ENCODE measurements at places on chromosomes 12 and 14.
A peak's percentile ranks its signal among the peaks of the same experiment; 100 is the strongest.

DNA sequence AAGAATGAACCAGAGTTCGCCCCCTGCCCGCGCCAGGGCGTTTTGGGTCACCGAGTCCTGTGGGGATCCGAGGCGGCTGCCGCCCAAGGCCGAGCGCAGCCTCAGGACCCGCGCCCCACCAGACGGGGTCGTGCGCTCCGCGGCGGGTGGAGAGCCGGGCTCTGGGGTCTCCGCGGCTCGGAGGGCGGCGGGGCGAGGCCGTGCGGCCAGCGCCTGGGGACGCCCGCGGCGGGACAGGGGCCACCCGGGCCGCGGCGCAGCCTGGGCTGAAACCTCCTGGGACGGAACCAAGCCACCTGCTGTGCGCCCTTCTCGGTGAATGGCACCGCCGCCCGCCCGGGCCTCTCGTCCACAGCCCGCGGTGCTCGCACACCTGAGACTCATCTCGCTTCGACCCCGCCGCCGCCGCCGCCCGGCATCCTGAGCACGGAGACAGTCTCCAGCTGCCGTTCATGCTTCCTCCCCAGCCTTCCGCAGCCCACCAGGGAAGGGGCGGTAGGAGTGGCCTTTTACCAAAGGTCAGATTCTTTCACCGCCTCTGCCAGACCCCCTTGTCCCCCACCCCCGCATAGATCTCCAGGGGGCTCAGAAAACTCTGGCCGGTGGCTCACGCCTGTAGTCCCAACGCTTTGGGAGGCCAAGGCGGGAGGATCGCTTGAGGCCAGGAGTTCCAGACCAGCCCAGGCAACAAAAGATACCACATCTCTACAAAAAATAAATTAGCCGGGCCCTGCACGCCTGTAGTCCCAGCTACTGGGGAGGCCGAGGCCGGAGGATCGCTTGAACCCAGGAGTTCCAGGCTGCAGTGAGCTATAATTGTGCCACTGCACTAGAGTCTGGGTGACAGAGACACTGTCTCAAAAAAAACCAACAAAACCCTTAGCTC lies 901 bp downstream of the B3GNT4 start:
- peaks cover 8% of the 10 kb centered on the region for H3K4me1 ChIP-seq
- no peak for DNase-seq
- H3K4me3 ChIP-seq = peak overlapping the region; percentile 70
- H3K36me3 ChIP-seq = peaks cover 23% of the 10 kb centered on the region

GRCh38 chr14:94028450-94028826 lies 2.3 kb downstream of the OTUB2 start:
- peaks cover 12% of the 10 kb centered on the region for H3K4me1 ChIP-seq
- no peak for DNase-seq
- peaks cover 3% of the 10 kb centered on the region for H3K36me3 ChIP-seq
- H3K27me3 ChIP-seq = peaks cover 13% of the 10 kb centered on the region
- peak overlapping the region; percentile 26 for H3K4me3 ChIP-seq
- no peak overlapping the region for H3K27ac ChIP-seq

DNA sequence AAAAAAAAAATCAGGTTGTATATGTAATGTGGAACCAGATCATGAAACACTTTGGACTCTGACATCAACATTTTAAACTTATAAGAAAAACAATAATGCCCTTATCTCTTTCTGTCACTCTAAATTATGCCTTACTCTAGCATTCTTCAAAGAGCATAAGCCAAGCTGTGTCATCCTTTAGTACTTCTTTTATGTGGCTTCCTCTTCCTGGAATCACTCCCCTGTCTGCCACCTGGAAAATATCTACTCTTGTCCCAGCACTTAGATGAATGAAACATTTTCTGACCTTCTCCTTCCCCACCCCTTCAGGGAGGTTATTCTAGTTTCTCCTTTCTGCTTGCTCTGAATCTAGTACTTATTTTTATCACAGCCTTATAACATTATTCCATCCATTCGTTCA lies 101.2 kb downstream of the CNTN1 start:
- H3K4me1 ChIP-seq = no peaks in the 10 kb centered on the region
- peaks cover 1% of the 10 kb centered on the region for H3K36me3 ChIP-seq
- no peak overlapping the region for H3K4me3 ChIP-seq
- no peaks in the 10 kb centered on the region for H3K27me3 ChIP-seq

DNA sequence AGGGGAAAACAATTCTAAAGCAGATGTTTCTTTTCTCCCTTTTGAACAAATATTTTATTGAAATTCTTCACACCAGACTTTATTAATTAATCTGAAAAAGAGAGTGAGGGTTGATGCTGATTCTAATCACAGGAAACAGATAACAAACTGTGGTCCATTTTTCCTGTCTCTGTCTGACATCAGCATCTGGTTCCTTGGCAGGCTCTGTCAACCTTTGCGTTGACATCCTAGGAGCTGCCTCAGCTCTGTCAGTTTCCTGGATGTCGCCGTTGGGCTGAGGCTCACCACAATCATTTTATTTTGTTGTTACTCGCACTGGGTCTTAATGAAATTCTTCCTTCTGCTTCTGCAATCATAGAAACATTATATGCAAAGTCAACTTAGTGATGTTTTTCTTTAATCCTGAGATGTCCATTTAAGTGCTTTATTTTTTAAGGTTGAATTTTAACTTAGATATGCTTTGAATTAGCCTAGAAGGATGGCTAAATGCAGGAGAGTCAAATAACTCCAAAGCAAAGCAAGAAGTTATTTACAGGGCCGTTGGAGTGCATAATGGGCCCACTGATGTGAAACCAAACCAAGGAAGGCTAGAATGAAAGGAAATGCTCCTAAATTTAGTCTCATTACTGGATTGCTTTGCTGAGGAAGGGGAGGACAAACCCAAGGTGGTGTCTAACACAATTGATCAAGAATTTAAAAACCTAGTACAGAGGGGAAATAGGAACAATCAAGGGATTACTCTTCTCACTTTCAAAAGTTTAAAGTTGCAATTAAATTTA lies 542.4 kb downstream of the FLRT2 start:
- H3K36me3 ChIP-seq = no peaks in the 10 kb centered on the region
- no peak for DNase-seq
- no peak overlapping the region for H3K27ac ChIP-seq
- peaks cover 5% of the 10 kb centered on the region for H3K4me1 ChIP-seq
- no peaks in the 10 kb centered on the region for H3K27me3 ChIP-seq

- H3K27me3 ChIP-seq = no peaks in the 10 kb centered on the region
- H3K4me3 ChIP-seq = no peak overlapping the region
- peaks cover 3% of the 10 kb centered on the region for H3K4me1 ChIP-seq
- DNase-seq = peak; percentile 81
- no peak overlapping the region for H3K27ac ChIP-seq
- peaks cover 29% of the 10 kb centered on the region for H3K36me3 ChIP-seq
These were observed 25.0 kb downstream of the HIP1R start for GRCh38 chr12:122860040-122860853.

DNA sequence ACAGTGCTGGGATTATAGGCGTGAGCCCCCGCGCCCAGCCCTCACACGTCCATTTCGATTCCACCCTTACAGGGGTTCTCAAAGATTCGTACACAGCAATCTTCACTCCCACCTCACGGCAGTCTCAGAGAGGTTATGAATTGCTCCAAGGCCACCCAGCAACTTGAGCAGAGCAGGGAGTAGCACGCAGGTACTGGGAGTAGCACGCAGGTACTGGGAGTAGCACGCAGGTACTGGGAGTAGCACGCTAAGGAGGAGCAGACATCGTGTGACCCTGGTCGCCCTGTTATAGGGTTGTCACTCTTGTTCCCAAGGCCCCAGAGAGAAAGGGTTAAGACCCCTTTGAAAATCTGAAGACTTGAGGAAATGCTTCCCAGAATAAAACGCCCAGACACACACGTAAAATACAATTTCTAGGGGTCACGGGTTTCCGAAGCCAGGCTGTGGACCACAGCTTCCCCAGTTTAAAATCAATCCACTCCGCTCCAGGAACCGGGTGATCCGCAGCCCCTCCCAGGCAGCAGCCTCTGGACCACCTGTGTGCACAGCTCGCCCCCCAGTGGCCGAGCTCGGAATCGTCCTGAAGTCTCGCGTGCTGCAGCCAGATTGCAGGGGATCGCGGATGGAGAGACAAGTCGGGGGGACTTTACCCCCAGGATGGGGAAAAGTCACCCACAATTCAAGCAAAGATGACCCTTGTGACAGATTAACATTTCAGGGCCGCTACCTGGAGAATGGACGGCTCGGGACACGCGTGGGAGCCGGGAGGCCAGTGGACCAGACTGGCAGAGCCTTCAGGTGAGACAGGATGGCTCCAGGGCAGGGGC lies 92.0 kb downstream of the SCARB1 start:
- peaks cover 38% of the 10 kb centered on the region for H3K27me3 ChIP-seq
- no peak overlapping the region for H3K27ac ChIP-seq
- H3K4me1 ChIP-seq = peaks cover 38% of the 10 kb centered on the region

DNA sequence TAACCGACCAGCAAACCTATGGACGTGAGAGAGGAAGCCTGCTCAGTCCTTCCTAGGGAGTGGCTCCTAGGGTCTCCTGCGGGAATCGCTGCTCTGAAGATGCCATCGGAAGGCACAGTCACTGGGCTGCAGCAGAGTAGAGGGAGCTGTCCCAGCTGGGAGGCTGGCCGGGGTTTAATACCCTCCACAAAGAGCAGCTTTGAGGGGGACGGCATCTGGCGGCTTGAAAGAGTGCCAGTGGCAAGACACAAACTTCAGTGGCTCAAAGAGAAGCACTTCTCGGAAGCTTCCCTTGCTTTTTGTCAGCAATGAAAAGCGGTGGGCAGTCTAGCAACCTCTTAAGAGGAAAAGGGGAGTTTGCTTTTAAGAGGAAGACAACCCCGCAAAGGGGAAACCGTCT lies 114.6 kb downstream of the TMEM132C start:
- H3K27me3 ChIP-seq = peaks cover 27% of the 10 kb centered on the region
- H3K27ac ChIP-seq = no peak overlapping the region
- no peaks in the 10 kb centered on the region for H3K4me1 ChIP-seq
- no peak for DNase-seq
- no peaks in the 10 kb centered on the region for H3K36me3 ChIP-seq

- H3K4me1 ChIP-seq = peaks cover 36% of the 10 kb centered on the region
- H3K27me3 ChIP-seq = no peaks in the 10 kb centered on the region
- no peak for DNase-seq
- H3K36me3 ChIP-seq = peaks cover 2% of the 10 kb centered on the region
- peak overlapping the region; percentile 81 for H3K27ac ChIP-seq
These were observed 98.2 kb downstream of the BTG1 start for GRCh38 chr12:92047393-92047826.

- H3K27ac ChIP-seq = no peak overlapping the region
- DNase-seq = no peak
- no peaks in the 10 kb centered on the region for H3K4me1 ChIP-seq
- peaks cover 15% of the 10 kb centered on the region for H3K27me3 ChIP-seq
- no peaks in the 10 kb centered on the region for H3K36me3 ChIP-seq
These were observed 89.3 kb downstream of the FIGNL2 start for GRCh38 chr12:51759175-51759574.

GRCh38 chr14:76163668-76164363 lies 12.1 kb downstream of the GPATCH2L start:
- H3K4me3 ChIP-seq = no peak overlapping the region
- no peak overlapping the region for H3K27ac ChIP-seq
- peaks cover 50% of the 10 kb centered on the region for H3K4me1 ChIP-seq
- DNase-seq = no peak
- peaks cover 30% of the 10 kb centered on the region for H3K36me3 ChIP-seq

DNA sequence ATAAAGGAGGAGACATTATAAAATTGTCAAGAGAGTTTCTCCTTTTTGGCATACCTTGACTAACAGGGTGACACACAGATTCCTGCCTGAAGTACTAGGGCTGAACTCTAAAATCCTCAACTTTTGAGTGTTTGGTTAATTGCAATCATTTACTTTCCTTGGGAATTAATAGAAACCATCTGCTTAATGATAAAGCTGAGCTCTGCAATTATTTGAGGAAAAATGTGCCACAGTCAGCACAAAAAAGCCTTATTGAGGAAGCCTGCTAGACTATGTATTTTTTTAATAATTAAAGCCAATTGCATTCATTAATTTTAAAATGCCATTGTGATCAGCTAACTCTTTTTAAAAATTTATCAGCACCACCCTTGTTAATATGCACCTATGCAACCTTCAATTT lies 38.7 kb downstream of the PRICKLE1 start:
- H3K27me3 ChIP-seq = peaks cover 28% of the 10 kb centered on the region
- DNase-seq = no peak
- H3K36me3 ChIP-seq = no peaks in the 10 kb centered on the region
- no peaks in the 10 kb centered on the region for H3K4me1 ChIP-seq
- H3K27ac ChIP-seq = no peak overlapping the region
- H3K4me3 ChIP-seq = no peak overlapping the region

DNA sequence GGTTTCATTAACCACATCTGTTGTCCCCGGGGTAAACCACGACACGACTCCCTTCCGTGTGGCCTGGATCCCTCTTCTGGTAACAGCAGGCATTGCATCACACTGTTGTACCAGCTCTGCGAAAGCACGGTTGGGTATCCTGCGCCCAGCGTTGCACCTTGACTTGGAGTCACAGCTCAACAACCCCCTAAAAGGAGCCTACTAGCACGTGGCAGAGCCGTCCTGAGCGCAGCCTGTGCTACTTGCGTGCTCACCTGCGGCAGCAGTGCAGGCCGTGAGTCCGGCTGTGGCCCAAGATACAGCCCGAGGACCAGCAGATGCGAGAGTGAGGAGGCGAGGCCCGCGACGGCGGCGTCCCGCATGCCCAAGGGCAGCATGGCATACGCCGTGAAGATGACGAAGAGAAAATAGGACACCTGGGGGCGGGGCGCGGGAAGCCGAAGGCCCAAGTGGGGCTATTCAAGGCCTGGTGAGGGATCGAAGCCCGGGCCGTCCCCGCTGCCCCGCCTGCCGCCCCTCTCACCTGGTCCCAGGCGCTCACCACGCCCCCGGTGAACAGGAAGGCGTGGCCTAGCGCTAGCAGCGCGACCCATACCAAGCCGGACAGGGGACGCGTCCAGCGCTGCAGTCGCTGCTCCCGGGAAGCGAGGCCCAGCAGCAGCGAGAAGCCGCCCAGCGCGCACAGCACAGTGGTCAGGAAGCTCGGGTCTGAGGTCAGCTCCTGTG lies 2.4 kb downstream of the ADCY4 start:
- H3K27ac ChIP-seq = peak overlapping the region; percentile 83
- peaks cover 61% of the 10 kb centered on the region for H3K4me1 ChIP-seq
- peak; percentile 85 for DNase-seq
- peaks cover 27% of the 10 kb centered on the region for H3K36me3 ChIP-seq
- H3K27me3 ChIP-seq = peaks cover 12% of the 10 kb centered on the region

- H3K27ac ChIP-seq = peak overlapping the region; percentile 30
- H3K36me3 ChIP-seq = peaks cover 37% of the 10 kb centered on the region
- H3K4me1 ChIP-seq = no peaks in the 10 kb centered on the region
- no peaks in the 10 kb centered on the region for H3K27me3 ChIP-seq
- DNase-seq = no peak
These were observed 181.3 kb downstream of the ITPR2 start for GRCh38 chr12:26651566-26652188.

- no peaks in the 10 kb centered on the region for H3K4me1 ChIP-seq
- no peak overlapping the region for H3K27ac ChIP-seq
- no peaks in the 10 kb centered on the region for H3K27me3 ChIP-seq
- no peak for DNase-seq
These were observed 20.8 kb downstream of the PAPLN start for GRCh38 chr14:73258076-73258475.
